ENCODE measurements at places on chromosomes 6 and 20.

GRCh38 chr6:90297115-90297866, 648 bp upstream of the BACH2 start:
- DNase-seq: no peak

DNA sequence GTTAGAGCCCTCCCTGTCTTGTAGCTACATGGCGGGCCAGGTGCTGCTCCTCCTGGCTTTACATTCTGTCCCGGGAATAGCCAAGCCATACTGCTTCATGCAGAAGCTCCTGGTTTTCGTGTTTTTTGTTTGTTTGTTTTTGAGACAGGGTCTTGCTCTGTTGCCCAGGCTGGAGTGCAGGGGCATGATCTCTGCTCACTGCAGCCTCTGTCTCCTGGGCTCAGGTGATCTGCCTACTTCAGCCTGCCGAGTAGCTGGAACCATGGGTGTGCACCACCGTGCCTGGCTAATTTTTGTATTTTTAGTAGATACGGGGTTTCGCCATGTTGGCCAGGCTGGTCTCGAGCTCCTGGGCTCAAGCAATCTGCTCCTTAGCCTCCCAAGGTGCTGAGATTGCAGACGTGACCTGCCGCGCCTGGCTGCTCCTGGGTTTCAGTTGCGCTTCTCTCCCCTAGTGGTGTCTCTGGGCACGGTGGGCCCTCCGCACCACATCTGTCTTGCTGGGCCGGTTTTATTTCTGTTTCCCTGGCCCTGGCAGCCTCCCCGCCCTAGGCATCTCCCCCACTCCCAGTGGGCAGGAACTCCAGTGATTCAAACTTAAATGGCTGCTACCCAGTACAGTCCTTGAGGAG, 12.9 kb downstream of the CDYL start:
- no peak for DNase-seq

GRCh38 chr6:41022294-41022693, 16.7 kb downstream of the UNC5CL start:
- DNase-seq: no peak

GRCh38 chr6:96942676-96943075, 18.1 kb downstream of the KLHL32 start:
- DNase-seq: no peak

GRCh38 chr20:1816384-1817381, 78.5 kb upstream of the SIRPA start:
- no peak for DNase-seq

- DNase-seq: no peak
These were observed 44.5 kb upstream of the NCOA3 start for GRCh38 chr20:47456952-47457724.

Data from stimulated activated CD4-positive, alpha-beta T cell treated with anti-CD3 and anti-CD28 coated beads, Interleukin-1b, Interleukin-23, amount 100 ng/mL, for 1 hour (primary cell).